ENCODE measurements at places on chromosomes 7 and 10.

DNA sequence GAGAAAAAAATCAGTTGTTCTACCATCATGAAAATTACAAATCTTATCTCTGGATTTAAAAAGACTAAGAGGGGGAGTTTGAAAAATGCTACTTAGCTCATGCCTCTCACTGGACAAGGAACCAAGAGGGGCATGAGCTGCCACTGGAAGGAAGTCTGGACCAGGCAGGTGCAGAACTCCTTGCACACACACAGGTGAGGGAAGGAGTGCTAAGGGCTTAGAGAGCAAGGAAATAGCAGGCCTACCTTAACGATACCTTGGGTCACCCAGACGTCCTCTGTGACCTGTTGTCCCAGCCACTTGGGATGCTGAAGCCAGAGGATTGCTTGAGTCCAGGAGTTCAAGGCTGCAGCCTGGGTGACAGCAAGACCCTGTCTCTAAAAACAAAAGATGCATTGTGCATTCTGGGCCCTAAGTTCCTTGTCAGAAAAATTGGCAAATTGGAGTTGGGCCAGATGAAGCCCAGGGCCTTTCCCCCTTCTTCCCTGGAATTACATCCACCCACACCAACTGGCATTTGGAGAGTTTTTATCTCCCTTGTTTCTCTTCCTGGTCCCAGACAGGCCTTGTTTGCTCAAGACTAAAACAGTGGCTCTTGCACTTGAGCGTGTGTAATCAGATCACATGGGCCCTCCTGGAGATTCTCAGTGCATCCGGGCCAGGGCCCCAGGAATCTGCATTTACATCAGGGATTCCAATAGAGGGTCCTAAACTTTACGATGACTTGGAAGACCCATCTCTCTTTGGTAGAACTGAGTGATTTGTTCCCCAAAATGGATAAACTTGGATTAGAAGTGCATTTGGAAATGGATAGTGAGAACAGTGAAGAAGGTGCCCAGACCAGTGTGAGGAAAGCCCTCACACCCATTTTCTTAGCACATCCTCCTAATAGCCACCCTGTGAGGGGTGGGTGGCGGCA is 3.0 kb downstream of the DDIT4 start:
- no peak for DNase-seq

- peak; percentile 46 for DNase-seq
Observed at GRCh38 chr7:4834601-4835397, 27.0 kb downstream of the PAPOLB start.

- no peak for DNase-seq
Observed at GRCh38 chr7:106794276-106795083, 70.6 kb upstream of the PIK3CG start.

GRCh38 chr10:77034795-77035194 is 602.8 kb downstream of the KCNMA1 start:
- DNase-seq, result no peak

GRCh38 chr7:131501930-131502685 is 54.3 kb downstream of the PODXL start:
- DNase-seq, result no peak

DNA sequence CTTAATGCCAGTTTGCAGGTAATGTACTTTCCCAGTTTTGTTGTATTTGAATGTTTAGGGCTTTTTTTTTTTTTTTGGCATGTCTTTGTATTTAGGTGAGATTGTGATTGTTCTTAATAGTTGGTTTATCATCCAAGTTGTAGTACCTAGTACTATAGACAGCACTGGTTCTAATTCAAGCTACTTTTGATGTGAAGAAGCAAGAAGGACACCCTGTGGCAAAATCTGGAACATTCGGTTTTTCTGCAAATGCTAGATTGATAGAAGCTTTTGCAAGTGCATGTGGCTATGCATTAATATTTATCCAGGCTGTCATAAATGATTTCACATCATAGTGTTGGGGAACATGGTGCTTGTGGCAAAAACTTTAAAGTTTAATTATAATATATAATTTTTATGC is 248.9 kb downstream of the FOXP2 start:
- no peak for DNase-seq

- no peak for DNase-seq
Observed at GRCh38 chr7:138063400-138063799, 12.9 kb upstream of the AKR1D1 start.

GRCh38 chr7:36036590-36036989 is 116.5 kb upstream of the EEPD1 start:
- DNase-seq, result no peak

DNA sequence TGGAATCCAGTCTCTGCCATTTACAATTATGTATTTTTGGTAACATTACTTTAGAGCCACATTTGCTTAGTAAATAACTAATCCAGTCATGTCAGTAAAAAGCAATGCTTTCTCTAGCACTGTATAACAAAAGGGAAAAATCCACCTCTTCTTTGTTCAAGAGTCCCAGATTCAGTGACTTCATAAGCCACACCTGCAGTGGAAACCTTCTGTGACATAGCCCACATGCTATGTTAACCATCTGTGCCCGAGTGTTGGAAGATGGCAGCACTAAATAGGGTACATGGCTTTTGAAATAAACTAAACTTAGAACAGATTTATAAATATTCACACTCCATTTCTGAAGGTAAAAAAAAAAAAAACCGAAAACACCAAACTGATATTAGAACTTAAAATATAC is 83.0 kb downstream of the CTTNBP2 start:
- DNase-seq, result no peak

DNA sequence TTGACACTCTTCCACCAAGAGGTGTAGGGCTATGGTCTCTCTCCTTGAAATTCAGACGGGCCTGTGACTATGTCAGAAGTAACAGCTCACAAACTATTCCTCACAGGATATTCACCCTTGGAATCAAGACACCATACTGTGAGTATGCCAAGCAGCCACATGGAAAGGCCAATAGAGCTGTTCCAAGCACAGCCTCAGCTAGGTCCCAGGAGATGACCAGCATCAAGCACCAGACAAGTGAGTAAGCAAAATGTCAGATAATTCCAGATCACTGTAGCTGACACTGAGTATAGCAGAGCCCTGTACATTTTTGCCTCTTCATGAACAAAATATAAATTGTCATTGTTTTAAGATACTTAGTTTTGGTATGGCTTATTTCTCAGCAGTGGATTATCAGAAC is 88.1 kb upstream of the KCND2 start:
- DNase-seq, result no peak

DNA sequence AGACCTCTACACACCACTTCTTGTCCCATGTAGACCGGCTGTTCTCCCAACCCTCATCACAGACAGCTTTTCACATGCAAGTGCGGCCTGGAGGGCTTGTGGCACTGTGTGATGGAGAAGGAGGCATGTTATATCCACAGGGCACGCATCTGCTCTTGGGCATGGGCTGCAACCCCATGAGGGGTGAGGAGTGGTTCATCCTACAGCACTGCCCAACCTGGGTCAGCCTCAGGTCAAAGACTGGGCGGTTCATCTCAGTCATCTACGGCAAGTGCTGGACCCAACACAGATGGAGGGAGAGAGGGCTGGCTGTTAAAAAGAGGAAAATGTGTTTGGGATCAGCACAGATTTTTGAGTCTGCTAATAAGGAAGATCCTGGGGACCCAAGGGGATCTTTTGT is 2.2 kb downstream of the FSCN3 start:
- no peak for DNase-seq

DNA sequence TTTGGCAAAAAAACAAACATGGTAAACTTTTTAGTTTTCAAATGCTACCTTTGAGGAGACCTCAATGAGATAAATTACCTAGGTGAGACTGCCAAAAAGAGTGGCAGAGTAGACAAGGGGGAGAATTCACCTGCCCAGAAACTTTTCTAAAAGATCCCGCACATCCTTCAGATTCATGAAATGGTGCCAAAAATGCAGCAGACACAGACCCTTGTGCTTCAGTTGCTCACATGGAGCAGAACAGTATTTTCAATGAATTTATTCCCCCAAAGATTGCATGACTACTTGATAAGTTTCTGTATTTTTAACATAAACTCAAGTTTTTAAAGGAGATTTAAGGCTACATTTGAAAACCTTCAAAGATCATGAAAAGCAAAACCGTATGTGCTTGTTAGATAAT is 270.0 kb downstream of the TRIL start:
- DNase-seq, result no peak

DNA sequence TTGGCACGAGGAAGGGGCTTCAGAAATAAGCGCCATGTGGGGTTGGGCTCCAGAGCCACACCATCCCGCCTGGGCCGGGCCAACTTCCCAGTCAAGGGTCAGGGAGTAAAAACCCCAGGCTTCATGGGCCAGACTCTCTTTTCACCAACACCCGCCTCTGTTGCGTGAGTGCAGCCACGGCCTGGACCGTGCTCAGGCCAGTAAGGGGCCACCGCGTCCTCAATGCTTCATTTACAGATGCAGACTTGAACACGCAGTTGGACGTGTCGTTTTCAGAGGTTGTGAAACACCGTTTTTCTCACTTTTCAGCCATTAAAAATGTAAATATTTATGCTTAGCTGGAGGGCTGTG is 161.0 kb downstream of the WDR37 start:
- no peak for DNase-seq

- no peak for DNase-seq
Observed at GRCh38 chr10:5888351-5888750, 1.3 kb downstream of the ANKRD16 start.

GRCh38 chr10:4475827-4476490 is 350.0 kb upstream of the AKR1E2 start:
- no peak for DNase-seq

DNA sequence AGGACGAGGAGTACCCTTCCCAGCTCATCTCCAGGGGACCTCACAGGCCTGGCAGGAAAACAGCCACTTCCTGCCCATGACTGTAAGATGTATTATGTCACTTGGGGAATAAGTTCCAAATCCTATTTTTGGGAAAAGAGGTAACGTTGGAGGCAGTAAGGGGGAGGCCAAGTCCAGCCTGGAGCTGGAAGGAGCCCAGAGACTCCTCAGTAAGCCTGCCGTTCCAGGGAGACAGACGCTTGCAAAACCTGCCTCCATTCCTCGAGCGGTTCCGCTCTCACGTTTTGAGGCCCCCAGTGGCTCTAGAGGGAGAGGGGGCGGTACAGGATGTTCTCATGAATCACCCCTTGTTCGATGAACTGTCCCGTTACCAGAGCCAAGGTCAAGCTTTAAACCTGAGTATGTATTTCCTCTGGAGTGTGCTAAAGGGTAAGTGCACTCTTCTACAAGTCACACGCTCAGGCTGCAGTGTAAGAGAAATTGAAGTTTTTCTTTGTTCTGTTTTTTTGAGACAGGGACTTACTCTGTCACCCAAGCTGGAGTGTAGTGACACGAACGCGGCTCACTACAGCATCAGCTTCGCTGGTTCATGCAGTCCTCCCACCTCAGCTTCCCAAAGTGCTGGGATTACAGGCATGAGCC is 45.5 kb upstream of the CYTH3 start:
- DNase-seq, result no peak

- no peak for DNase-seq
Observed at GRCh38 chr10:97762056-97762455, 9.7 kb downstream of the SFRP5 start.

GRCh38 chr10:49512121-49512809 is 26.7 kb downstream of the ERCC6 start:
- DNase-seq, result no peak

- no peak for DNase-seq
Observed at GRCh38 chr7:36048141-36048901, 104.7 kb upstream of the EEPD1 start.

DNA sequence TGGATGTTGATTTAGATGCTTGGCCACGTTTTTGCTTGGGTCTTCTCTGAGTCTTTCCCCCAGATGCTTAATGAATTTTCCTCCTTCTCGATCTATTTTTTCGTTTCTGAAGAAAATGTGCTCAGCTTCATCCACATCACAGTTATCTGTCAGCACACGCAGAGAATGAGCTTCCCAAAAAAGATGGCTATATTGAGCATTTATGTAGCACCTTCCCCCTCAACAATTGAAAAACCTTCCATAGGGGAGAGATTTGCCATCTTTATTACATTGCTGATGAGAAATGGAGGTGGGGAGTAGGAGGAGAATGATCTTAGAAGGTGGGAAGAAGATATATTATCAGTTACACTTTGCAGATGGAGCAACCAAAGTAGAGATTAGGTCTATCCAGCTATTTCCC is 228.1 kb upstream of the PHYHIPL start:
- no peak for DNase-seq

GRCh38 chr10:11387551-11388222 is 223.8 kb downstream of the USP6NL start:
- DNase-seq, result no peak

GRCh38 chr10:25038325-25038724 is 21.9 kb downstream of the THNSL1 start:
- DNase-seq, result no peak

GRCh38 chr7:91276909-91277308 is 12.7 kb downstream of the FZD1 start:
- DNase-seq, result no peak

DNA sequence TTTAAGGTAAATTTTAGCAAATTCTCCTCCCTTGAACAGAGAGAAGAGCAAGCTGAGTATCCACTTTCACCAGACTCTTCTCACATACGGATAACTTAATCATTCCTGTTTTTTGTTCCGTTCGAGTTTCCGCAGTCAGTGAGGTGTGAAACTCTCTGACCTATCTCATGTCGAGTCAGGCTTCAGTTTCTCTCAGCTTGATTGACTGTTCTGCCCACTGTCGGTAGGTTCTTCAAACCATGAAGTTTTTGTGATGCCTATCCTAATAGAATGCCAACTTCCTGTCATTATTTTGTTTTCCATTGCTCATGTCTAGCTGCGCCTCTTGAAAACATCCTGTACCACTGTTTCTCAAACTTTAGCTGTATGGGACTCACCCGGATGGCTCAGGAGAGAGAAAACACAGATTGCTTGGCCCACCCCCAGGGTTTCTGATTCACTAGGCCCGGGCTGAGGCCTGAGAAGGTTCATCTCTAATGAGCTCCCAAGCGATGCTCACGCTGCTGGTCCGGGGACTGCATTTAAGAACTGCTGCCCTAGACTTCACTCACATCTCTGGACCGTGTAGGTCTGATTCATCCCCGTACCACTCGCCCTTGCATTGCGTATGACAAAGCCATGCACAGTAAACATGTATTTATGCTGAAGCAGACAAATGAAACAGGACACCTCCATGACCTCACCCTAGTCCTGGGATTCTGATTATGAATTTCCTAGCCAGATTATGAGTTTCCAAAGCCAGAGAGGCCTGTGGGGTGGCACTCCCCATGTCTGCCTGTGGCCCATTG is 208.4 kb upstream of the AGK start:
- DNase-seq, result no peak

DNA sequence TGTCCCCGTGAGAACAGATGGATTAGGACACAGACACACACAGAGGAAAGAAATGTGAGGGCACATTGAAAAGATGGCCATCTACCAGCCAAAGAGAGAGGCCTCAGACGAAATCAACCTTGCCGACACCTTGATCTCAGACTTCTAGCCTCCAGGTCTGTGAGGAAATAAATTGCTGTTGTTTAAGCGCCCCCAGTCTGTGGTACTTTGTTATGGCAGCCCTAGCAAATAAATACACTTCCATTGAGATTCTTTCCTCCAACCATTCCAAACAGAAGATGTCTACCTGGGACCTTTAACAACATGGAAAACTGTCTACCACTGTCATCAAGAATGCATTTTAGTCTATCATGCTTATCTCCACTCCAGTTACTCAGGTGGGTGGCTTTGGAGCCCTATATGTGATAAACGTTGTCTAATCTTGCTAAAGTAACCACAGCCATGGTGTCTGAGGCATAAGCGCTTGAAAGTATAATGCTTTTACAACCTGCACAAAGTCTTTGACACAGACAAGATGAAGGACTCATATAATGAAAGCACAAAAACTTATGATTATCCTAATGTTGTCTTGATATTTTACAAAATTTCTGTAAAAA is 244.3 kb downstream of the MTERF1 start:
- DNase-seq, result no peak

All from lower lobe of right lung (tissue), 2 donors.